ENCODE measurements at places on chromosomes 2 and 18.

GRCh38 chr2:132949108-132949507 is 279.1 kb upstream of the LYPD1 start:
- no peak for DNase-seq

DNA sequence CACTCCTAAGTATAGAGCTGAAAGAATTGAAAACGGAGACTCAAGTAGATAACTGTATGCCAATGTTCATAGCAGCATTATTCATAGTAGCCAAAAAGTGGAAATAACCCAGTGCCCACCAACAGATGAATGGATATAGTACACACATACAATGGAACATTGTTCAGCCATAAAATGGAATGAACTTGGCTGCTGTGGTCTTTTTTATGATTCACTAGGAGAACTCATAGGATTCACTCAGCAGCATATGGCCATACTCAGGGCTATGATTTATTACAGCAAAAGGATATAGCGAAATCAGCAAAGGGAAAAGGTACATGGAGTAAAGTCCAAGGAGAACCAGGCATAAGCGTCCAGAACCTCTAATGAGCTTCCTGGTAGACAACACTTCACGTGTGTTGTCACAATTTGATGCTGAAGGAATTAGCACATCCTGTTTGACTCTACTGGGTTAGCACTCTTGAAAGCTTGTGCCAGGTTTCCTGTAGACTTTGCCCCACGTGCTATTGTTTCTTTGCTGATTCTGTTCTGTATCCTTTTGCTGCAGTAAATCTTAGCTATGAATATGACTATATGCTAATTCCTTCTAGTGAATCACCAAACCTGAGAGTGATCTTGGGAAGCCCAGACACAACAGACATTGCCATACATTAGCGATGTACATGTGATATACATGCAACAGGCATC is 15.7 kb downstream of the SPC25 start:
- DNase-seq = no peak

GRCh38 chr2:176205126-176205525 is 16.7 kb downstream of the HOXD1 start:
- no peak for DNase-seq

- no peak for DNase-seq
Measured at GRCh38 chr2:86825693-86826381, 35.1 kb upstream of the CD8A start.

GRCh38 chr18:79102886-79103285 is 33.7 kb downstream of the ATP9B start:
- DNase-seq = no peak

GRCh38 chr2:232315049-232315922 is 63.3 kb upstream of the ALPP start:
- no peak for DNase-seq

DNA sequence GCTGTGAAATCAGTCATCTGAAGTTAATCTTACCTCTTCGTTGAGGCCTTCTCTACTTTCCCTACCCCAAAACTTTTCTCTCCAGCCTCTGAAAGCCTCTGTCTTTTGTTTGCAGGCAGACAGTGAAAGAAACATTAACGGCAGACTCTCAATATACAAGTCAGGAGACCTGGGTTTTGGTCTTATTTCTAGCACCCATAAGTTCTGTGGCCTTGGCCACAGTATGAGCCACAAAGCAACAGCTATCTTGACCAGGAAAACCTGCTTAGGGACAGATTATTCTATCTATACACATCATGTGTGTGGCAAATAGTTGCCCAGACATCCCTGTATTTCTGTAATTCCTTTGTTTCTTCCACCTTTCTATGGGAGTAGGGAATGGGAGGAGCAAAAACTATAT is 318.3 kb downstream of the AGPS start:
- DNase-seq = no peak

GRCh38 chr18:13587001-13587400 is 139.4 kb downstream of the FAM210A start:
- DNase-seq = no peak

DNA sequence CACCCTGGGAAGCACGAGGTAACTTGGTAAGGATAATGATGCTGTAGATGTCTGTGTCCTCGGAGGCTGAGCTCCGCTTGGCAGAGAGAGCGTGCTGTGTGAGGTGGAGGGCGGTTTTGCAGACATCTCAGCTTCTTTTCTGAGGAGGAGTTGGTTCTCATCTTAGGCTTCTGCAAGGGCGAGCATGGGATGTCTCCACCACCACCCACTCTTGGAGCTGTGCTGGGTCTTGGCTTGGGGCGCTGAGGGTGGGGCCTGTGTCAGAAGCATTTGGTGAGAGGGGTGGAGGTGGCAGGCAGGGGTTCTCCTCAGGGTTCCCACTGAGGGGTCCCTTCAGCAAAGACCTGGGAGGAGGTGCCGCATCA is 9.2 kb downstream of the OXER1 start:
- DNase-seq = no peak

- no peak for DNase-seq
Measured at GRCh38 chr2:82257796-82258555, 1953.4 kb upstream of the LRRTM1 start.

GRCh38 chr18:43876748-43877147 is 599.5 kb upstream of the SYT4 start:
- DNase-seq = no peak

DNA sequence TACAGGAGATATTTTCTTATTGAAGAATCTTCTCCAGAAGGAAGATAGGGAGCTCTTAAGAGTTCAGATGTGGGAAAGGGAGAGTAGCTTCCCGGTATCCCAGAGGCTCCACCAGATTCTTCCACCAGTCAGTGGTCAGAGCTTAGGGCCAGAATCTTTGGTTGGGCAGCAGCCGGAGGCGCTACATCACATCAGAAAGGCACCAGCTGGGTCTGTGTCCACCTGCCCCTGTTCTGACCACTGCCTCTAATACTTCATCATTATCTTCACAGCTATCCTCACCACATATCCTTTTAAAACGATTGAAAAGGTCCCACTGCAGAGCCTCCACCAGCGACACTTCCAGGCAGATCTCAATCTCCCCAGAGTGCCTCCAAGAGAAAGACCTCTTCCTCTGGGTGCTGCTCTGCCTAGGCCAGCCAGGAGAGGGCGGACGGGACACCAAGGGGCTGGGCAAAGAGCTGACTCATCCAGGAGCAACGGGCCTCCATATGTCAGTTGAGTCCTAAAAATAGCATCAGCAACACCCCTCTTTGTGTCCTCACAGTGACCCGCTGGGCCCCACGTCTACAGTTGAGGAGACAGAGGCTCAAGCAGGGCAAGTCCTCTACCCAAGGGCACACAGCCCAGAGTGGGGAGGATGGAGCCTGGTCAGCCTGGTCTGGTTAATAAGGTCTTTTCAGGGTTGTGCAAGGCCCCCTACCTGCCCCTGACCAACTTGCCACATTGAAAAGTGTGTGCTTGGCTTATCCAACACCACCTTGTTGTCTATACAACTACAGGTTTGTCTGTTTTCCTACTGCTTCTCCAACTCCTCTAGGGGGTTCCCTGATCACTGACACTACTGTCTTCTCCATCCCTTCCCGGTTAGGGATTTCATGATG is 81.2 kb downstream of the ADD2 start:
- DNase-seq = no peak

DNA sequence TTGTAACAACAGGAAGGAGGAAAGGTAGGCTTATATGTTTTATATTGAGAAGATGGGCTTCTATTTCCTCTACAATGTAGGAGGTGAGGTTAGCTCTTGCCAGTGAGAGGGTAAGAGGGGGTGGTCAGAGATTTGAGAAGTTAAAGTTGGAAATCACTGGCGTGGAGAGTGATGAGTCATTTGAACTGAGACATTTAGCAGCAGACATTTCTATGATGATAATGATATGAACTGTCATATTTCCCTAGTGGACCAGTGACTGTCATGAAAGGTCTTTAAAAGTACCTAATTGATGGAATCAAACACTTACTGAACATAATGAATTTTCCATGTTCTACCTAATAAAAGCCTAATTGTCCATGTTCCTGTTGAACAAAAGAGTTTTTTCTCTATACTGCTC is 126.1 kb downstream of the FAM161A start:
- no peak for DNase-seq

DNA sequence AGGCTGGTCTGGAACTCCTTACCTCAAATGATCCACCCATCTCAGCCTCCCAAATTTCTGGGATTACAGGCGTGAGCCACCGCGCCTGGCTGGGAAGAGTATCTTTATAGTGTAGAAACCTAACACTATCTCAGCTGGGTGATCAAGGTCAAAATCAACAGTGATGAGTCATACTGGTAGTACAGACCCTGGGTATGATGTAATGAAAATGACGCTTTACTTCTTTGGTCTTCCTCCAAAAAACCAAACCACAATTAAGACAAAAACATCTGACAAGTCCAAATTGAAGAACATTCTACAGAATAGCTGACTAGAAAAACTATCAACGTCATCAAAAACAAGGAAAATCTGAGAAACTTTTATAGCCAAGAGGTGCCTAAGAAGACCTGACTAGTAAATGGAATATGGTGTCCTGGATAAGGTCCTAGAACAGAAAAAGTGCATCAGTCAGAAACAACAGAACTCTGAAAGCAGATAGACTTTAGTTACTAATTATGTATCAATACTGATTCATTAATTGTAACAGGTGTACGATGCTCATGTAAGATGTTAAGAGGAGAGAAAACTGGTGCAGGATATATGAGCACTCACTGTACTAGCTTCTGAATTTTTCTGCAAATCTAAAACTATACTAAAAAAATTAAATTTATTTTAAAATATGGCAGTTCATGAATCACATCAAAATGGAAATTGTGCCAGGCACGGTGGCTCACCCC is 25.4 kb downstream of the PDCL3 start:
- DNase-seq = no peak

DNA sequence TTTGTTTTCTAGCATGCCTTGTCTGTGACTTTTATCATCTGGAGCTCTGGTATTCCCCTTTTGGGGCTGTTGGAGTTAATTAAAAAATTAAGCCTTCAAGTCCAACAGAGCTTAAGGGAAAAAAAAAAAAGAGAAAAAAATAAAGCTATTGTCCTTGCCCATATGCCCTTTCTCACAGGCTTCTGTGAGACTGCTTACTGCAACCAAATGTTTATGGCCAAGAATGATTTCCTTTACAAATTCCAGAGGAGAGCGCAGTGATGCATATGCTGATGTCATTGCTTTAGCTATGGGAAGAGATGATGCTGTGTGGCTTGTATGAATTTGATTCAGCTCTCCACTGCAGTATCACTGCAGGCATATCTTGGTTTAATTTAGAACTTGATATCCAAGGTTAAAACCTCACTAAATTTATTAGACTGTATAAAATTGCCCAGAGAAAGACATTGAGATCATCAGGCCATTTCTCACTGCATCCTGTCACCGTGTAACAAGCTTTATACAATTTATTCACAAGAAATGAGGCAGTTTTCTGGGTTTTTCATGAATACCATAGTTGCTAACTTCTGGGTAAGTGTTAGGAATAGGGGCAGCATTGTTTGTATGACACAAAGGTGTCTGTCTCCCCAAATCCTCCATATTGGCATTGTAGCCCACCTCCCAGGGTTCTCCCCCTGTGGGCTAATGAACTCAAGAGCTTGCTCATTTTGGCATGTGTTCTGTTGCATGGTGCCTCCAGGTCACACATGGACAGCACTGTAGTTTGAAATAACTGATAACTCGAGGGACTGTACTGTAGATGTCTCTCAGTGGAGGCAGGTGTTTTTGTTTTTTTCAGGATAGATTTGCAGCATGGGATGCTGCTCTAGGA is 85.0 kb downstream of the TANC1 start:
- peak; percentile 72 for DNase-seq

DNA sequence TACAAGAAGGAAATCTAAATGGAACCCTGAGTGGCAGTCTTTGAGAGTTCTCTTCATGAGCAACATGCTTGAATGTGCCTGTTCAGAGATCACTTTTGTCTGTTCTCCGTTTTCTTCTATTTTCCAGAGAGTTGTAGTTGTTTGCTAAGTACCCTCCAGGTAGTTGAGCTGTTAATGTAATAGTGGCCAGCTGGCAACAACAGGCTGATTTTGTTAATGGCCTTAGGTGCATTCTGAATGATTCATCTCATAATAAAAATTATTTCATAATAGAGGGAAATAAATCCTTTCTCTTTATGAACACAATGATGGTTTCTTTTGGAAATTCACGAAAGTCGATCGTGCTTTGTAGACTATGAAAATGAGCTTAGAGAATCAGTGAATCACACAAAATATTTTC is 136.8 kb downstream of the LRP1B start:
- no peak for DNase-seq

DNA sequence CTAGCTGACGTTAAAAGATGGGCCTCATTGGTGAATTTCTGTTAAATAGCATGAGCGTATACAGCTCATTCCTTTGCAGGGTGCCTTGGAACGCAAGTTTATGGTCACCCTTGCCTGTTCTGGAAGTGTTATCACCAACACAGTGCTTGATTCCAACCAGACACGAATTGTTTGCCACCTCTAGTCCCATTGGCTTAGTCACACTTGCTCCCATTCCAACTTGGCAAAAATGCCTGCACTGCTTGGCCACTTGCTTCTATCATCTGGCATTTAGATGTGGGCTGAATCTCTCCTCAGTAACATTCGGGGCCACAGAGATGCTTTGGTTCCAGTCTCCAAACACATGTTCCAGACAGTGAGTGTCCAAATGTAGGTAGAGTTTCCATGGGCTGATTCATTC is 27.5 kb upstream of the ACVR1 start:
- DNase-seq = no peak

- no peak for DNase-seq
Measured at GRCh38 chr2:12343141-12343540, 373.6 kb upstream of the TRIB2 start.

- DNase-seq = no peak
Measured at GRCh38 chr2:8620611-8621382, 61.1 kb upstream of the ID2 start.

GRCh38 chr2:30628341-30628740 is 178.9 kb downstream of the CAPN13 start:
- DNase-seq = no peak

DNA sequence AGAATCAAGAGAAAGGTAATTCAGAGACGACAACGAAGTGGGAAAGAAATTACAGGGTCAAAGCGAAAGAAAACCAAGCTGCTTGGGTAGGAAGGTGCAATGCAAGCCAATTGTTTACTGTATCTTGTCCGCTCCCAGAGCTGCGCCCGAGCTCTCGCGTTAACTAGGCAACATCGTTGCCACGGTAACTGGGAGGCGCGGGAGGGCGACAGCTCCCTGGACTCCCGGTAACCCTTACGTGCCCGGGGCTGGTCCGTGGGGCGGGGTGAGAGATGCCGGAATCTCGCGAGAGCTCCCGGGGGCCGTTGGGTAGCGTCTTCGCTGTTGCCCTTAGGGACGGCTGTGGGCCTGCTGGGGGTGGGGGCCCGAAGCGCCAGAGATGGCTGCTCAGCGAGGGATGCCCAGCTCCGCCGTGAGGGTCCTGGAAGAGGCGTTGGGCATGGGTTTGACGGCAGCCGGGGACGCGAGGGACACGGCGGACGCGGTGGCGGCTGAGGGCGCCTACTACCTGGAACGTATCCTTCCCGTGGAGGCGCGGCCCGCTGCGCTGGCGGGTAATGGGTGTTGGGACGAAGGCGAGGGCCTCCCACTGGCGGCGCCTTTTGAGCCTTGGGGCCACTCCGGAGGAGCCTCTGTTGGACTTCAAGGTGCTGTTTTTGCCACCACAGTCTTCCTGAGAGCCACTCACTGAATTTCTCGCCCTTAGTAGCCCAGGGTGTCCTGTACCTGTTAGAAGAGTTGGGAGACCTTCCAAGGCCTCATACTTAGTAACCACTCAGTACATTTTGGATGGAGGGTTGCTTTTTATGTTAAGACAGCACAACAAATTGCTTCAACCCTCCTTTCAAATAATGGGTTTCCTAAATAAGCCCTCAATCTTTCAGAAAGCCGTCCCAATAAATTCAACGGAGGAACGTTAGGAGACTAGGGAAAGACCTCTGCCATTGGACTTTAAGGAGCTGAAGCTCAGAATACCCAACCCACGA is at the start of gene SPAG16:
Gene SPAG16 (plus strand): TSS at position 360 of the 986 bp plus-strand sequence.
- peak; percentile 95 for DNase-seq

- DNase-seq = peak; percentile 42
Measured at GRCh38 chr2:43131051-43131889, 95.1 kb downstream of the ZFP36L2 start.
